Stimulated activated effector memory CD8-positive, alpha-beta T cell treated with anti-CD3 and anti-CD28 coated beads, Interleukin-12 subunit alpha, Interleukin-12 subunit beta, amount 100 ng/mL, for 72 hours (primary cell): ENCODE measurements at places on chromosomes 4 and X.

DNA sequence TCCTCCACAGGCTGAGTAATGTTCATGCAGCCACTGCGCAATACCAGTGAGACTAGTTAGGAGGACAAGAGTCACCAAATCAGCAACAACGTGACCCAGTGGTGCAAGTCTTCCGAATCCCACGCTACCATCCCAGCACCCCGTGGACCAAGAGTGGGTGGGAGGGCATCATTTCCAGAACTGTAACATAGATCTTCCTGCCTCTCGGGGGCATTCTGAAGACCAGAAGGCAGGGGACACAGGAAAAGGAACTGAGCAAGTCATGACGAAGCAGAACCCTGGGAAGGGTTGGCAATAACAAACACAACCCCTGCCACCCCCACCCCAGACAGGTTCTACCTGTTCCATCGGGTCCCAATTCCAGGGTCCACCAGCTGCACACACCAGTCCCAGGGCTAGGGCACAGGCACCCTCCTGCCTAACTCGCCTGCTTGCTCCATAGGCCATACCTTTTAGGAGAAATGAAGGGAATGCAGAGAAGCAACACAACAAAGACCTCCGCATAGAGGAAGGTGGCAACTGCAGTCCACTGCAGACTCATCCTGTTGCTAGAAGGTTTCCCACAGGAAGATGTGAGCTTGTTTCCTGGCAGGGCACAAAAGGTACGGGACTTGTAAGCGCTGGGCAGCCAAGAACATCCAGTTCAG lies 1.4 kb downstream of the BCAP31 start:
- DNase-seq = no peak

DNA sequence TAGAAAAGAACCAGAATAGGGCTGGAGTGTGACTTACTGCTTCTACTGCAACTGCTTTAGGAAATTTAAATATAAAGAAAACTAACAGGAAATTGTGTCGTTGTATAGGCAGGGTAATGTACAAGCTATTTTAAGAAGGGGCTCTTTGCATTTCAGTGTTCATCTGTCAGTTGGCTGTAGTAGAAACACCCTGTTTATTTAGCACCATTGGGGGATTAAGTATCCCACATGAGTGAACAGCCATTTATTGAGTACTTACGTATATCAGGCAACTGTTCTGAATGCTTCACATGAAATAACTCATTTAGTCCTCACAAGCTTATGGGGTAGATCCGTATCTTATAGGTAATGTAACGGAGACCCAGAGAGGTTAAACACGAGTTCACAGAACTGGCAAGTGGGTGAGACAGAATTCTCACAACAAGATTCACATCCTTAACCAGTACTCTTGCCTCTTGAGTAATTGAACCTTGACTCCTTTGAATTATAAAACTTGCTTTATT lies 23.9 kb downstream of the STIM2 start:
- DNase-seq = no peak

DNA sequence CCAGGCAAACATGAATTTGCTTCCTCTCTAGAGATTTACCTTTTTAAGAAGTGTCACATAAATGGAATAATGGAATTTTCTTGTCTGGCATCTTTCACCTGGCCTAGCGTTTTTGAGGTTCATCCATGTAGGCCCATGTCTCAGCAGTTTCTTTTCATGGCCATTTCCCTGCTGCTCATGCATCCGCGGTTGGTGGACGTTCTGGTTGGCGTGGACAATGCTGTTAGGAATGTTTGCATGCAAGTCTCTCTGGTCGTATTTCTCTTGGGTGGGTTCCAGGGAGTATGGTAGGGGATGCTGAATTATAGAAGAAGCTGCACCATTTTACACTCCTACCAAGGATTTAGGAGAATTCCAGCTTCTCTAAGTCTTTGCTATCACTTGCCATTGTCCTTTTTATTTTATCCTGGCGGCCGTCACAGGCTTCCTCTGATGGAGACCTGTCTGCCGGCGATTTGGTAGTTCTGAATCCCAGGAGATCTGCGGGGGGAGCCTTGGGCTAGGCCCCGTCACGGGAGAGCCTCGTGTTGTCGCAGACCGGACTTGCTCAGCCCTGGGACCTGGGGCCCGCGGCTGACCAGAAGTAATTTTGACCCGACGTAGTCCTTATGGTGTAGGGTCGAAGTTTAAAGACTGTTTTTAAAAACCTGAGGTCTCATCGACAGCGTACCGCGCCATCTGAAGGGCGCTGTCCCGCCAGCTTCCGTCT lies 56.9 kb upstream of the TADA2B start:
- no peak for DNase-seq

- DNase-seq = no peak
Observed at GRCh38 chrX:116499780-116500179, 37.0 kb upstream of the CT83 start.

DNA sequence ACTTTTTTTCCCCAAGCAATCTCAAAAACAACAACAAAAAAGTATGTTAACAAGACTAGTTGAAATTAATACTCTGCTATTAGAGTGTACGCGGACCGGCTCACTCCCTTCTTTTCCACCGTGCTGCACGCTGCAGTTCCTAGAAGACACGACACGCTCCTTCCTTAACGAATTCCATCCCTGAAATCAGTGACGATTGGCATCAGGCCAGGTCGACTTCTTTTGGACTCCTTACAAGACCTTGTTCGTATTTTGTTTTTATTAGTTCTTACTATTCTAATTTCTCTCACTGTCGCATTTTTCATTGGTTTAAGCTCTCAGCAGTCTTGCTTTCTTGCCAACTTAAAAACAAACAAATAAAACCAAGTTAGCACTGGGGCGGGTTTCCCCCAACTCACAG lies 175.8 kb upstream of the PITX2 start:
- DNase-seq = no peak

GRCh38 chr4:180152831-180153230 lies 2090.4 kb upstream of the TENM3 start:
- no peak for DNase-seq
